Stimulated activated CD8-positive, alpha-beta memory T cell treated with anti-CD3 and anti-CD28 coated beads, Interleukin-4, amount 100 ng/mL, for 4 hours (primary cell): ENCODE measurements at places on chromosomes 2 and 18.

DNA sequence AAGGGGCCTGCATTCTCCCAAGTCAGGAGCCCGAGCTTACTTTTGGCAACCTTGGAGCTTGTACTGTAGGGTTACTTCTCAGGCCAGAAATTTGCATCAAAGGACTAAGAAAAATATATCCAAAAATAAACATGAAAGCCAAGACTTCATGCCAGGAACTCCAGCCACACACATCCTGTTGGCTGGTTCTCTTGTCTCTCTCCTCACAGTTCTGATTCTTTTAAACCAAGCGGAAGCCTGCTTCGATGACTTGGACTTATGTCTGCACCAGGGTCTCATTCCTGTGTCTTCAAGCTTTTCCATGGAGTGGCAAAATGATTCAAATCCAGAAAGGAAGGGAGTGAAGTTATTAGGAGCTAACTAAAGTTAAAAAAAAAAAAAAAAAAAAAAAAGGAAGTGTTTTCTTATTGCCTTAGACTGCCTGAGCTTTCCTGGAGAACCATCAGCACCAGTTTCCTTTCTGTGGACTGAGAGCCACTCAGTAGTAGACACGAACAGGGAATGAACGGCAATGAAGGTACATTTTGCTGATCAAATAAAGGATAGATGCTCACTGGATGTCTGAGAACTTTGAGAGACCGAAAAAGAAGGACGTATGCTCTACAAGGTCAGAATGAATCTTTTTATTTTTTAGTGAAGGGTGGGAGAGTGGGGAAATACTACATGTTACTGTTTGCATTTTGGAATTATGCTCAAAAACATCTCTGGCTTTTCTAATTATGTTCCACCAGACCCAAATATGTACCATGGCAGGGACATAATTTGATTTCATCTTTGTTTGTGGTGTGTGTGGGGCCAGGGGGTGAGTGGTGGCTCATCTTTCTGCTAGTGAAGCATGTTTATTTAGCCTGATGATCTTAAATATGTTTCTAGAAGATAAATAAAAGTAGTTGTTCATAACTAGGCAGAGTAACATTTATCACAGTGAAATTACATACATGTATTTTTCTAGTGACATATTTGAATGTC lies 86.0 kb downstream of the RAPGEF4 start:
- DNase-seq: no peak

DNA sequence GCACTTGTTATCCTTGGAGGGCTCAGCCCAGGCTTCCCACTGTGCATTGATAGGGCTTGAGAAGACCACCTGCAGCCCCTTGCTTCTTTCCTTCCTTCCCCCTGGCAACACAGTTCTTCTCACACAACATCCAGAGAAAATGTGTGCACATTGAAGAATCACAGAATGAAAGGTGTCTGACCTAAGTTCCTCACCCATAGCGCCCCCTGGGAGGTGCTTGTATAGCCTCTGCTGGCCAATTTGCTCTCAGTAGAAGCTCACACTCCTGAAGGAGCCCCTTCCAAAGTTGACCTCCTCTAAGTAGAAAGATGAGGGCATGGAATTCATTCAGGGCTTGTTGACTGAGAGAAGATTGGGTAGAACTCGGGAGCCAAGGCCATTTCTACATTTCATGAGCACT lies 758.4 kb upstream of the KLHL29 start:
- DNase-seq: no peak

GRCh38 chr2:1609040-1609439 lies 135.3 kb downstream of the PXDN start:
- no peak for DNase-seq

DNA sequence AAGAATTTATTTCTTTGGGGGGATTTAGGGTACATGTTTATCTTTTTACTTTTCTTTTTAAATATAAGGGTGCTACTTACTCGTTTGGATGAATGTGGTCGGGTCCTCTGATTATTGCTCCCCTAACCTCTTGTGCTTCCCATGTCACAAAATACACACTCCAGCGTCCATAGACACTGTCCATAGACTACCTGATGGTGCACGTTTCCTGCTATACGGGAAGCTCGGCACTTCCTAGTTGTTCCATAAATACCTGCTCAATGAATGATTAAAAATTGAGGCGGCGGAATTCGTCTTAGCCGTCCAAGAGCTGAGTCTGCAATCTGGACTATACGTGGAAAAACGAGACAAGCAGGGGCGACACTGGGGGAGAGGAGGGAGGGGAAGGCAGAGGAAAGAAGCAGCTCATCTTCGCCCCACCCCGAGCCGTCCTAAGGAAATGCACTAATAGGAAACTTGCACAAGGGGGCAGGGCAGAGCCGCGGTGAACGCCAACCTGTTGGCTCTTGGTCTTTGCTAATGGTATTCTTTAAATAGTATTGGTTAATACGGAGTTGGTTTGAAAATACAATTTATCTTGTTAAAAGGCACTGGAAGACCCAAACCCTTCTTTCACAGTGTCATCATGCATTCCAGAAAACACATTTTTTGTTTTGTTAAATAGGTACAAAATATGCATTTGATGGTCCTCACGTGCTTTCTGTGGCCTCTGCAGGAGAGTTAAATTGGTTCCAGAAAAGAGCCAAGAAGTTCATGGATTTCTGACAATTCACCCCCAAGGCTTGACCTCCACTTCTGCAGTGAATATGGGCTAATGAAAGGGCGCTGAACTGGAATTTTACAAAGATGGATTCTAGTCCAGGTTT lies 73.0 kb upstream of the KCTD1 start:
- no peak for DNase-seq

DNA sequence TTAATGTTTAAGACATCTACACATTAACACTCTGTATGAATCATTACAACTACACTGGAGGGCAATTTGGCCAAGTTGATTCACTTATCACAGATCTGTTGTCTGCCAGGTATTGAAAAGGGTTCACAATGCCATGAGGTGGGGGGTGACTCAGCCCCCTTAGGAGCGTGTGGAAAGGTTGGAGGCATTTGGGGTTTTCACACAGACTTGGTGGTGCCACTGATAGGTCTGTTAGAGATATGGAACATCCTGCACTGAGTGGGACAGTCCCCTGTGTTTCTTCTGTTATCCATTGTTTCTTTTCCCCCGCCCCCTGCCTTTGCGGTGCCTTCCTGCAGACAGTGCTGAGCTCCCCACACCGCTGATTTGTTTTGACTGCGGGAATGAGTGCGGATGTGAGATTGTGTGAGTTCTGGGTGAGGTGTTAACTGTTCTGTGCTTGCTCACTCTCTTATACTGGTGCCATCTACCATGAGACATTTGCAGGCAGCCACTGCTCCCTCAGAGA lies 9.3 kb upstream of the TSN start:
- no peak for DNase-seq
